ENCODE measurements at places on chromosomes 1 and 21.

GRCh38 chr1:184866586-184866985 is 107.7 kb downstream of the NIBAN1 start:
- no peak for DNase-seq

- no peak for DNase-seq
Observed at GRCh38 chr1:221192055-221192454, 312.8 kb downstream of the HLX start.

DNA sequence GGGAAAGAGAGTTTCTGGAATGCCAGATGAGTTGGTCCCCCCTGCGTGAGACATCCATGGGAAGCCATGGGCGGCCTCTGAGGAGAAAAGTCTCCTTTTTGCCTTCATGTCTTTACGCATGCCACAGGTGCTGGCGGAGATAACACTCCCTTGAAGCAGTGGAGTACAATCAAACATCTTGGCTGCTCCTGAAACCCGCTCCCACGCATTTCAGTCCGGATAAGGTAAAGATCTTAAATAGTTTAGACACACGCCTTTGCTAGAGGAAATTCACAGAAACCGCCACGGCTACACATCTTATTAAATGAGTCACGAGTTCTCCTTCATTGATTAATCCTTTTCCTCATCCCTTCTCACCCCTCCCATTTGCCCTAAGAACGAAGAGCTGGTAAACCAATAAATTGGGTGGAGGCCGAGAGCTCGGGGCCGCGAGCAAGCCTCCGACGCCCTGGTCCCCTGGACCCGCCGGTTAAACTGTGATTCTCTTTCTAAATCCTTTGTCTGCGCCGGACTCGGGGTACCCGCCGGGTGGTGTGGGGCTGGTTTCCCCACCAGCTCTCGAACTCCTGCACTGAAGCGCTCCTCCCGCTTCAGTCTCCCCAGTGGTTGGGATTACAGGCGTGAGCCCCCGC is 6.6 kb upstream of the ZNF669 start:
- no peak for DNase-seq

- DNase-seq, result no peak
Observed at GRCh38 chr1:22321917-22322316, 129.7 kb upstream of the ZBTB40 start.

GRCh38 chr1:200969726-200970561 is 53.6 kb downstream of the KIF21B start:
- no peak for DNase-seq

GRCh38 chr1:245465666-245466065 is 310.9 kb downstream of the KIF26B start:
- no peak for DNase-seq

GRCh38 chr1:206672844-206673758 is 11.6 kb upstream of the MAPKAPK2 start:
- DNase-seq, result no peak

- no peak for DNase-seq
Observed at GRCh38 chr1:162562470-162562828, 927 bp downstream of the UAP1 start.

- no peak for DNase-seq
Observed at GRCh38 chr21:44766014-44766817, 35.4 kb downstream of the UBE2G2 start.

- no peak for DNase-seq
Observed at GRCh38 chr1:9194024-9194423, 40.5 kb upstream of the H6PD start.

GRCh38 chr21:45103971-45104520 is 29.7 kb downstream of the ADARB1 start:
- no peak for DNase-seq

- DNase-seq, result no peak
Observed at GRCh38 chr1:201968202-201968925, 13.1 kb downstream of the TIMM17A start.

GRCh38 chr1:40704817-40705733 is 13.6 kb downstream of the NFYC start:
- no peak for DNase-seq

GRCh38 chr1:8373581-8374241 is 55.8 kb downstream of the SLC45A1 start:
- no peak for DNase-seq
